ENCODE measurements at places on chromosomes 13 and 19. TPM values are rescaled to one million over a fixed set of nuclear protein-coding genes. Genes with fewer than 3 reads are reported as not detected.

RDH8 gene
- total RNA-seq = not detected

FAM216B gene
- total RNA-seq = under 0.01 TPM

IL11 gene
- total RNA-seq = 1.2 TPM

GTPBP3 gene
- 10.9 TPM for total RNA-seq

SIAH3 gene
- not detected for total RNA-seq

ZNF844 gene
- total RNA-seq = 10.9 TPM

DPF1 gene
- 0.72 TPM for total RNA-seq

TTYH1 gene
- total RNA-seq = not detected

HNRNPM gene
- 39.4 TPM for total RNA-seq

ZNF492 gene
- total RNA-seq = 0.36 TPM

DNA sequence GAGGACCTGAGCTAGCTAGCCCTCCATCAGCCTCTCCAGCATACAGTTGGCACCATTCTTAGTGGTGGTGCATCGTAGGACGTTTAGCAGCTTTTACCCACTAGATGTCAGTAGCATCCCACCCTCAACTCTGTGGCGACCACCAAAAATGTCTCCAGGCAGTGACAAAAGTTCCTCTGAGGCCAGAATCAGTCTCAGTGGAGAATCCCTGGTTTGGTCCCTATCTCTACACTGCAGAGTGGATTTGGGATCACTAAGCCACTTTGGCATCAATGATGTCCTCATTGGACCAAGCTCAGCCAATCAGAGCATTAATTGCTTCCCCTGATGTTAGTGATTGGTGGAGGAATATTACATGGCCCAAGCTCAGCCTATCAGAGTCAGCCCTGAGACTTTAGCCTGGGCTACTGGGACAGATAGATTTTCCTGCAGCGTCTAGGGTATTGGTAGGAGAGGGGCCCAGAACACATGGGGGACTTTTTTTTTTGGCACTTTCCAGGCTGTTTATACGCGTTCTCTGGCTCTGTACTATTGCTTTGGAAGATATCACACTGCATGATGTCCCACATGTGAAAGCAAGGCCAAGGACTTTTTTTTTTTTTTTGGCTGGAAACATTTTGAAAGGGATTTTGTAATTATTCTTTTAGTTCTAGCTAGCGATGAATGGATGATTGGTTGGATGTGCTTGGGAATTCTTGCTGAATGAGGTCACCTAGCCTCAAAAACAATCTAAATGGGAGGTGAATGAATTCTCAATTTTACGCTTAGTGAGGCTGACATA is 7.0 kb downstream of the TMEM221 start:
- no peaks in the 10 kb centered on the region for H3K27me3 ChIP-seq
- no peak overlapping the region for H3K27ac ChIP-seq
- H3K4me1 ChIP-seq = no peaks in the 10 kb centered on the region
- H3K4me3 ChIP-seq = no peak overlapping the region
- DNase-seq = peak; percentile 89

DNA sequence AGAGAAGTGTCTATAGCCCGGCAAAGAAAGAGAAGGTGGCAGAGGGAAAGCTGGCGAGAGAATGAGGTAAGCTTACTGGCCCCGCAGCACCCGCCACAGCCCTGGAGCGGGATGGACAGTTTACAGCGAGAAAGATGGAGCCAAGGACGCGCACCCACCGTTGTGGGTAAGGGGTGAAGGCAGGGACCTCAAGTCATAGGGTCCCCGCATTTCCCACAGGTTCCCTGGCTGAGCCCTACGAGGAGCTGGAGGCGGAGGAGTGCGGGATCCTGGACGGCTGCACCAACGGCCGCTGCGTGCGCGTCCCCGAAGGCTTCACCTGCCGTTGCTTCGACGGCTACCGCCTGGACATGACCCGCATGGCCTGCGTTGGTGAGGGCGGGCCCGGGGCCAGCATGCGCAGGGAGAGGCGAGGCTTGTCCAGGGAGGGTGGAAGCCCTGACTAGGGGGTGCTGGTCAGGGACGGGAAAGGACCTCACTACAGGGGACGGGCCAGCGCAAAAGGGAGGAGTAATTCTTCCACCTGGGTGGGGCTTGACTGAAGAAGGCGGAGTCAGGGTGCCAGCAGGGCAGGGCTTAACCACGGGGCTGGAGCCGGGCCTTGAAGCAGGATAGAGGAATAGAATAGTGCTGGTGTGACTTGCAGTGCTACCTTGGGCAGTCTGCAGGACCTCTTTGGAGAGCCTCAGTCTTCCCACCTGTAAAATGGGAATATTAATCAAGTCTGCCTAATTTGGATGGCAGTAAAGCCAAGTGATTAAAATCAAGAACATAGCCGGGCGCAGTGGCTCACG is 26.5 kb downstream of the LTBP4 start:
- DNase-seq = peak; percentile 39
- no peak overlapping the region for H3K4me3 ChIP-seq
- H3K4me1 ChIP-seq = no peaks in the 10 kb centered on the region
- H3K27ac ChIP-seq = no peak overlapping the region
- no peaks in the 10 kb centered on the region for H3K27me3 ChIP-seq

DNA sequence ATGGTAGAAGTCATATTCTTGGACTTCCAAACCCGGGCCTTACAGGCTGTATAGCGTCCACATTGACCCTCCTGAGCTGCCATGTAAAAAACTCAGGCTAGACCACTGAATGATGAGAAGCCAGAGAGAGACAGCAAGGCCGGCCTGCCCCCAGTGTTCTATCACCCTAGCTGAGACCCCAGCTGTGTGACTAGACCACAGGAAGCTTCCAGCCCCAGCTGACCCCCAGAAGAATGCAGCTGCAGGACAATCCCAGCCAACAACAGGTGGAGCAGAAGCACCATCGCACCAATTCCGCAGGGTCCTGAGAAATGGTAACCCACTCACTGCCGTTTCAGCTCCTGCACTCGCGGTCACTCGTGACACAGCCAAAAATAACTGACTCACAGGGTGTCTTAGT is 2.9 kb upstream of the ATP11A start:
- no peaks in the 10 kb centered on the region for H3K36me3 ChIP-seq
- peaks cover 8% of the 10 kb centered on the region for H3K4me1 ChIP-seq
- DNase-seq = peak; percentile 30
- H3K27me3 ChIP-seq = peaks cover 2% of the 10 kb centered on the region
- H3K27ac ChIP-seq = no peak overlapping the region
- no peak overlapping the region for H3K4me3 ChIP-seq

- no peak for DNase-seq
- H3K27ac ChIP-seq = no peak overlapping the region
- peaks cover 6% of the 10 kb centered on the region for H3K27me3 ChIP-seq
- no peaks in the 10 kb centered on the region for H3K36me3 ChIP-seq
Observed at GRCh38 chr19:33312065-33312464, 9.7 kb upstream of the CEBPA start.

DNA sequence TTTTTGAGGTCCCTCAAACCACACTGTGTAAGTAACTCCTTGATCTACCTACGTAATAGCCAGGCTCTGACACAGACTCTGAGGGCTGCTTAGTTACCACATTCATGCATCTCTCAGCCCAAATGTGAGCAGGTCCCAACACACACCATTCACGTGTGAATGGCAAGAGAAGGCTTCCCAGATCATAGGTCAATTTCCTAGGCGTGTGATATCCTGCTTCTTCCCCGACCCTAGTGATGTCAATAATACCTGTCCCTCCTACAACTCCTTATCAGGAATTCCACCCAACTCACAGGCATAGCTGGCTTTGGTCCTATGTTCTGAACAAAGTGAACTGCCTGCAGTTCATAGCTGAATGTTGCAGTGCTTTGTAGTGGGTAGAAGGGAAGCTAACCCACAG is 334.5 kb downstream of the RFC3 start:
- H3K4me3 ChIP-seq = no peak overlapping the region
- H3K27ac ChIP-seq = no peak overlapping the region
- no peak for DNase-seq
- H3K36me3 ChIP-seq = no peaks in the 10 kb centered on the region
- peaks cover 17% of the 10 kb centered on the region for H3K4me1 ChIP-seq

DNA sequence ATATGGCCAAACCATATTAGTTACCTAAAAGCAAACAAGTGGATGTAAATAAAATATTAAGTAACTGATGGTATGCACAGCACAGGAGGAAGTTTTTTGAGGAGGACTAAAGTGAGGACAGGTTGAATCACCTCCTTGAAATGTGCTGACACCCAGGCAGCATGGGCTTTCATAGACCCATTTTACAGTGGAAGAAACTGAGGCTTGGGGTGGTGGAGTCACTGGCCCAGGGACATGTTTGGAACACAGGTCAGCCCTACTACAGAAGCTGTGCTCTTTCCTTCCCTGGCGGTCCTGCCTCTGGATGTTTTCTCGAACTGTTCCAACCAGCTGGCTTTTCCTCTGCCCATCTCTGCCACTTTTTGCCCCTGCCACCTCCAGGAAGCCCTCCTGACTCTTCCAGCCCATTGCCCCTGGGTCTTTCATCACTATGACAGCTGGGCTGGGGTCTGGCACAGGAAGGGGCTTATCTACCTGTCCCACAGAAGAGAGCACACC is 11.2 kb upstream of the PTPRS start:
- H3K4me1 ChIP-seq = no peaks in the 10 kb centered on the region
- no peak overlapping the region for H3K4me3 ChIP-seq
- no peak overlapping the region for H3K27ac ChIP-seq
- peaks cover 14% of the 10 kb centered on the region for H3K27me3 ChIP-seq
- no peak for DNase-seq
- H3K36me3 ChIP-seq = no peaks in the 10 kb centered on the region

- H3K27ac ChIP-seq = no peak overlapping the region
- H3K36me3 ChIP-seq = peaks cover 31% of the 10 kb centered on the region
- no peaks in the 10 kb centered on the region for H3K27me3 ChIP-seq
- H3K4me1 ChIP-seq = peaks cover 18% of the 10 kb centered on the region
- peak; percentile 98 for DNase-seq
- H3K4me3 ChIP-seq = no peak overlapping the region
Observed at GRCh38 chr19:2274931-2275535, 6.9 kb downstream of the PEAK3 start.

GRCh38 chr19:3604987-3605343 is 1.7 kb downstream of the TBXA2R start:
- H3K36me3 ChIP-seq = no peaks in the 10 kb centered on the region
- peaks cover 13% of the 10 kb centered on the region for H3K4me1 ChIP-seq
- DNase-seq = no peak
- H3K4me3 ChIP-seq = no peak overlapping the region
- H3K27me3 ChIP-seq = peaks cover 2% of the 10 kb centered on the region

DNA sequence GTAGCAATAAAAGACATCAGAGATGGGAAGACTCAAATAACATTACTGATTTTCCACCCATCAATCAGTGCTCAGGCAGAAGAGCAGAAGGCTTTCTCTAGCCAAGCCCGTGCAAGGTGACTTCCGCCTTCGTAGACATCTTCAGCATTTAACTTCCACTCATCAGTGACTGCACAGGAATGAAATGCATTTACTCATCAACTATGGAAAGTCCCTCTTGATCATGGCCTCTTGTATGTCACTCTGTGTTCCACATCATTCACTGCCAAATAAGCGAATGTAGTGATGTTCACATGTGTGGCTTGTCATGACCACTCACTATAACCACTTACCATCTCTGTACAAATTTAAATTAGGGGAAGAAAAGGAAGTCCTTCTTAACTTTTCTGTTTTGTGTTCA is 49.4 kb downstream of the SACS start:
- H3K27ac ChIP-seq = peak overlapping the region; percentile 8
- no peaks in the 10 kb centered on the region for H3K27me3 ChIP-seq

GRCh38 chr13:51286135-51287002 is 53.1 kb upstream of the SERPINE3 start:
- H3K27ac ChIP-seq = no peak overlapping the region
- peaks cover 3% of the 10 kb centered on the region for H3K4me1 ChIP-seq
- peak; percentile 86 for DNase-seq
- H3K27me3 ChIP-seq = peaks cover 11% of the 10 kb centered on the region
- H3K36me3 ChIP-seq = no peaks in the 10 kb centered on the region

DNA sequence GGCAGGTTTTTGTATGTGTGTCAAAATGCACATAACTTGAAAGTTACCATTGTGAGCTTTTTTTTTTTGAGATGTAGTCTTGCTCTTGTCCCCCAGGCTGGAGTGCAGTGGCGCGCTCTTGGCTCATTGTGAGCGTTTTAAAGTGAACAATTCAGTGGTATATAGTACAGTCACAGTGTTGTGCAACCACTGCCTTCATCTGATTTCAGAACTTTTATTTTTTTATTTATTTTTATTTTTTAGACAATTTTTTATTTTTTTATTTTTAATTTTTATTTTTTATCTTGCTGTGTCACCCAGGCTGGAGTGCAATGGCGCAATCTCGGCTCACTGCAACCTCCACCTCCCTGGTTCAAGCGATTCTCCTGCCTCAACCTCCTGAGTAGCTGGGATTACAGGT is 15.0 kb downstream of the SLC25A42 start:
- H3K4me3 ChIP-seq = no peak overlapping the region
- no peak for DNase-seq
- no peaks in the 10 kb centered on the region for H3K27me3 ChIP-seq

GRCh38 chr19:18603958-18604819 is 2.4 kb downstream of the CRLF1 start:
- no peak overlapping the region for H3K27ac ChIP-seq
- H3K4me1 ChIP-seq = no peaks in the 10 kb centered on the region
- DNase-seq = peak; percentile 87
- no peak overlapping the region for H3K4me3 ChIP-seq
- peaks cover 24% of the 10 kb centered on the region for H3K27me3 ChIP-seq

- no peak overlapping the region for H3K27ac ChIP-seq
- H3K36me3 ChIP-seq = no peaks in the 10 kb centered on the region
- H3K4me3 ChIP-seq = no peak overlapping the region
- no peaks in the 10 kb centered on the region for H3K27me3 ChIP-seq
Observed at GRCh38 chr19:18506101-18506930, 15.6 kb downstream of the ELL start.

- H3K36me3 ChIP-seq = peaks cover 44% of the 10 kb centered on the region
- no peak overlapping the region for H3K27ac ChIP-seq
- H3K4me1 ChIP-seq = peaks cover 15% of the 10 kb centered on the region
- H3K4me3 ChIP-seq = no peak overlapping the region
- no peaks in the 10 kb centered on the region for H3K27me3 ChIP-seq
Observed at GRCh38 chr19:49595819-49596404, 4.9 kb downstream of the PRR12 start.
